Right lobe of liver (tissue), 6 donors: ENCODE measurements at places on chromosomes 5 and 9. TPM values are rescaled to one million over a fixed set of nuclear protein-coding genes. Genes with fewer than 3 reads are reported as not detected.
A peak's percentile ranks its signal among the peaks of the same experiment; 100 is the strongest.

DNA sequence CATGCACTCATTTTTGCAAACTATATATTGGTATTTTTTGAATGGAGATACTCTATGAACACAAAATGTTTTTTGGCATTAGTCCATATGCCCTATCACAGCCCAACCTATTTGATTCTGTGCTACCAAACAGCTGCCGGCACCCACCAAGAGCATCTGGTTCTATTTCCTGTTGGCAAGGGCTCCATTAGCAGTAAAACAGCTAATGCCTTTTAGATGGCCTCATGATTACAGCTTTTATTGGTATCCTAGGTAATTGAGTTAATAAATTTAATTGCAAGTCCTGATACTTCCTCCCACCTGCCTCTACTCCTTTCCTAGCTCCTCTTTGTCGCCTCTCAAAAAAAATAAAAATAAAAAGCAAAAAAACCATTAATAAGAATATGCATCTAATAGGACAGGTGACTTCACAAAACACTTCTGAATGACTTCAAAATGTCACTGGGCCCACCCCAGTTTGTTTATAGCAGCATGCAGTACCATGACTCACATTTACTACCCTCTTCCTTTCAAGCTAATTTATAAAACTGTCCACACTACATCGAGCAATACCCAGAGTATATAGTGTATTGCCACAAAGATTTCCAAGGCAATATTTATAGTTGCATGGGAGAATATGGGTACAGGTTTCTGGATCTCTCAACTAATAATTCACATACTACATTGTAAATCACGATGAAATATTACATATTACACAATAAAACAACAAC, 620.4 kb downstream of the SLCO4C1 start:
- DNase-seq: no peak

DNA sequence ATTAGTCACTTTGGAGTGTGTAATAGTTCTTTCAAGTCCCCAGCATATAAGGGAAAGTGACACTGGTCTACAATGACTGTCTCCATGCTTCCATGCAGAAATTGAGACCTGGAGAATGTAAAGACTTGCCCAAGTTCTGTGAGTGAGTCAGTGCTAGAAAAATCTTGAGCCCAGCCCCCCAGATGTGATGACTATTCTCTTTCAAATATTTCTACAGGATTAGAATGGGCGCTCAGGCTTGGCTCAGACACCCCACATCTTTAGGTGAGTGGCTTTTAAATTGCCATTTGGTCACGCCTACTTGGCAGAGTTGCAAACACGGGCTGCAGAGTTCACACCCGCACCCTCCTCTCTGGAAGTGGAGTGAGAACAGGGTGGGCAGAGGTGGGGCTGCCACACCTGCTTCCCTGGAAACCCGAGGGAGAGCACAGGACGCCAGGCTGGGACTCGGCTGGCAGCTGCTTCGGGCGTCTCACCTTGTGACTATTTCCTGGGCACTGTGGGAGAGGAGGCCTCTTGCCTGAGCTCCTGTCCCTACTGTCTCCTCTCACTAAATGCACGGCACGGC, 37.6 kb downstream of the ROPN1L start:
- DNase-seq: no peak

DNA sequence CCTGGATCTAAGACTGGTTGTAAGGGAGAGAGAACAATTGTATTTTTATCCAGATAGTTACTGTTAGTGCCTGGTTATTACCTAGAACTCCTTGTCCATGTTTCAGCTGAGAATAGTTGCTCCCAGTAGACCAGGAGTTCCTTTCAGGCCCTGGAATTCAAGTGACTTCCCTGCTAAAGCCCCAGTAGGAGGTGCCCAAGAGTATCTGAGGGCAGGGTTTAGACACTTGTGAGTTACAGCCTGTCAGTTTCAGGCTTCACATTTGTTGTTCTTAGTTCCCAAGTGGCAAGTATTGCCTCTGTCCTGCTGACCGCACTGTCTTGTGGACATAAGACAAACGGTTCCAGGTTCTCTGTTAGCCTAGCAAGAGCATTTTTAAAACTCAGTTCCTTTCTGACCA, 743.9 kb upstream of the SEMA6A start:
- no peak for DNase-seq

- no peak for DNase-seq
Measured at GRCh38 chr5:133706506-133707430, 94.4 kb upstream of the FSTL4 start.

GRCh38 chr5:135743181-135743580, 91.3 kb upstream of the SLC25A48 start:
- no peak for DNase-seq

DNA sequence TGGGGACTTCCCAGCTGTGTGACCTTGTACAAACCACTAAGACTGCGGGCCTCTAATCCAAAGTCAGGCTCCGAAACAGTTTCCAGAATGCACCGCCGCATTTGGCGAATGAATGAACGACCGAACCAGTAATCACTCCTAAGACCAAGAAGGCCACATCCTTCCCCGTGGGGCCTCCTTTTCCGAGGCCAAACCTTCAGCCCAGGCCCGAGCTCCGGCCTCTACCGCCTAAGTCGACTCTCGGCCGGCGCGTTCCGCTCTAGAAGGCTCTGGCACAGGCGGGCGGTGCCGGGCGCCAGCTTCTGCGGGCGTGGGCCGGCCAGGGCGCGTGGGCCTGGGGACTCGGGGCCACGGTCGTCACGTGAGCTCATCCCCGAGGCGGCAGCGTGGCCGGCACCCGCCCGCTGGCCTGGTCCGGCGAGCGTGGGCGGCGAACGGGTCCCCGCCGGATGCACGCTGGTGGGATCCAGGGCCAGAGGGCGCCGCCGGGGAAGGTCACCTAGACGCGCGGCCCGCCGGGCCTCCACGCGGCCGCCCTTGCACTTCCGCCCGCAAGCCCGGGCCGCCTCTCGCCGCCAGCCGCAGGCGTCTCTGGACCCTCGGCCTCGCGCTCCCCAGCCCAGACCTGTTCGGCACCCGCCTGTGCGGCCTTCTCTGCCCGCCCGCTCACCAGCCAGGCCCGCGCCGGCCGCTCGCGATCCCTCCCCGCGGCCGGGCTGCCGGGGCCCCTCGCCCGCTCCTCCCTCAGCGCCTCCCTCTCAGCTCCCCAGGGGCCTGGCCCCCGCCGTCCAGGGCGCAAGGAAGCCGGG, 754 bp downstream of the VDAC1 start:
- DNase-seq: peak; percentile 76

GRCh38 chr9:121289772-121290370, 21.9 kb downstream of the GSN start:
- DNase-seq: no peak

GRCh38 chr9:131366761-131367401, 27.0 kb upstream of the PRRC2B start:
- DNase-seq: no peak

- DNase-seq: no peak
Measured at GRCh38 chr5:50975840-50976239, 309.4 kb downstream of the PARP8 start.

DNA sequence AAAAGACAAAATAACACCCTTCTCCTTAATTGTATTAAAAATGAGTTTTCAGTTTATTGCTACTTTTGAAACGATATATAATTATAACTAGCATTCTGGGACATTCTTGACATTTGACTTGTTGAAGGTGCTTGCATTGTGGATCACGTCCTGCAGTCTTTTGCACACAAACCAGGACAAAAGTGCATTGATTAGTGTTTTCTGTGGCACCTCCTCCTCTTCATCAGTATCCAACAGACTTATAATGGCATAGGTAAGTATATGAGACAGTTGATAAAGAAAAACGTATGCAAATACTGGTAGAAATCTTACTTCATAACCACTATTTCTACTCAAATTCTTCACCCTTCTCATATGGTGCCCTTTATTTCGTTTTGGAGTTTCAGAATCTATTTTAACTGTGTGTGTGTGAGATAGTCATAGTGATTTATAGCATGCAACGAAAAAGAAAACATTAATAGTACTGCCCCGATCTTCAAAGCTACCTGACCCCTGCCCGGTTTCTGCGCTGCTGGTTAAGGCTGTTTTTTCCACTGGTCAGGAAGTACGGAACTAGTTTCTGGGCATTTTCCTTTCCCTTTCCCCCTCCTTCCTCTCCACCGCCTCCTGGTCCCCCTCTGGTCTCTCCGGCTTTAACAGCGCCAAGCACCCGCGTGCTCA, 639 bp upstream of the RASA1 start:
- DNase-seq: no peak

GRCh38 chr9:135596211-135596610, 34.7 kb downstream of the PAEP start:
- DNase-seq: no peak

GRCh38 chr5:58469896-58470295, 10.0 kb upstream of the PLK2 start:
- DNase-seq: no peak

GRCh38 chr9:132670457-132671391, at the start of gene GTF3C4:
Gene GTF3C4, plus strand, starts transcription at chr9:132670464. Its CDS starts 135 bp downstream, at chr9:132670599.
- no peak for DNase-seq

DNA sequence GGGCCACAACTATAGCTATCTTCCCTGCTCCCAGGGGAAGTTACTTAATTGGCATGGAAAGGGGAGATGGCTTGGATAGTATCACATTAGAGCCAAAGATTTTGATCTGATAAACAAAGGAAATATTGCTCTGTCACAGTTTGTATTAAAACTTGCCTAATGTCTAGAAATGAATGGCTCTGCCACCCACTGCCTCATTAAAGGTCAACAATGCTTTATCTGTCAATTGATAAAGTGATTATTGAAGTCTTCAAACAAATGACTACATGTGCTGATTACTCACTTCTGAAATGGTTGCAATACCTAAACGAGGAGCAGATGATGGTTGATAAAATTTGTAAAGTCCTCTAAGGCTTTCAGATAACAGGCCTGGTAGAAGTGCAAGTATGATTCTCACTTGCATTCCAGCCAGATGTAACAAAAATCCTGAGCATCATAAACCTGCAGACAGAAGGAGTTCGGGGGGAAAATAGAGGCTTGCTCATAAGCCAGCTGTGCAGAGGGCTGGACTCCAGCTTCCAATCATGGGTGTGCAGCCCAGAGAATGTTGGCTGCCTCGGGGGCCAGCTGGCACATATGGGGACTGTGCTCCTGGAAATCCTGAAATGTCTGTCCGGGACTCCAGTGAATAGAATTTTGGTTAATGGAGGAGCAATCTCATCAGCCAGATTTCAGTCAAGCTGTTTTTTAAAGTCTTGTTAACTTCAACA, 200.5 kb upstream of the SLC27A6 start:
- no peak for DNase-seq

- DNase-seq: no peak
Measured at GRCh38 chr5:61493973-61494372, 161.9 kb downstream of the ZSWIM6 start.

GRCh38 chr9:89000973-89001916, 10.0 kb downstream of the S1PR3 start:
- peak; percentile 87 for DNase-seq

- no peak for DNase-seq
Measured at GRCh38 chr5:82334856-82335255, 56.7 kb upstream of the RPS23 start.

The HRCT1 gene
- total RNA-seq: 0.81 TPM

The IL4 gene
- total RNA-seq: not detected

The IL5 gene
- total RNA-seq: not detected

The XRCC4 gene
- 2.4 TPM for total RNA-seq

The ADRB2 gene
- total RNA-seq: 2.1 TPM

The SV2C gene
- under 0.01 TPM for total RNA-seq

The FSD1L gene
- total RNA-seq: 0.46 TPM

The FAM120AOS gene
- 18.3 TPM for total RNA-seq

The RUFY1 gene
- total RNA-seq: 18.6 TPM

The IRX1 gene
- total RNA-seq: not detected

The LHX3 gene
- not detected for total RNA-seq

The HMCN2 gene
- total RNA-seq: 0.86 TPM

The NMUR2 gene
- not detected for total RNA-seq

The GPR21 gene
- 0.46 TPM for total RNA-seq

The ARL10 gene
- 1.1 TPM for total RNA-seq

The PCDHGA3 gene
- 0.62 TPM for total RNA-seq

The ALDH1A1 gene
- 309 TPM for total RNA-seq
